Uterine smooth muscle cell (primary cell): ENCODE measurements at places on chromosomes 2 and 18. TPM values are rescaled to one million over a fixed set of nuclear protein-coding genes. Genes with fewer than 3 reads are reported as not detected.

Gene NEDD4L
- 6.0 and 6.1 TPM in 2 replicates for total RNA-seq

Gene LHCGR
- total RNA-seq: not detected in 2 replicates

Gene GKN2
- total RNA-seq: not detected in 2 replicates

Gene KYNU
- total RNA-seq: 9.1 and 16.6 TPM in 2 replicates

Gene CYP27A1
- total RNA-seq: 12.7 and 25.1 TPM in 2 replicates

Gene TEKT4
- total RNA-seq: not detected in 2 replicates

Gene GAREM1
- 1.00 and 2.4 TPM in 2 replicates for total RNA-seq

Gene LCT
- total RNA-seq: under 0.01 TPM in 2 replicates

Gene MAPK4
- not detected in 2 replicates for total RNA-seq

Gene NUP35
- total RNA-seq: 8.5 and 23.1 TPM in 2 replicates

Gene FOXD4L1
- 0.12 TPM in 1 of 2 replicates, not detected in the other for total RNA-seq

Gene LINC00305
- not detected in 2 replicates for total RNA-seq

Gene RFTN2
- total RNA-seq: 1.7 and 4.2 TPM in 2 replicates

Gene CRYGD
- total RNA-seq: not detected in 2 replicates

Gene ANTXR1
- total RNA-seq: 25.6 and 79.0 TPM in 2 replicates

Gene RNU2-63P
- 23.4 TPM in 1 of 2 replicates, not detected in the other for total RNA-seq

Gene NXPH2
- total RNA-seq: not detected in 2 replicates

Gene FBXO15
- 1.00 and 1.1 TPM in 2 replicates for total RNA-seq

Gene ANKRD30B
- total RNA-seq: 0.12 and 0.55 TPM in 2 replicates

Gene RAB17
- 0.11 and 0.12 TPM in 2 replicates for total RNA-seq

Gene IL36A
- not detected in 2 replicates for total RNA-seq

Gene EFHD1
- total RNA-seq: 0.12 TPM in 1 of 2 replicates, not detected in the other

Gene TMEM178A
- total RNA-seq: 0.22 and 1.4 TPM in 2 replicates

Gene TOGARAM2
- total RNA-seq: under 0.01 and 0.11 TPM in 2 replicates

Gene GKN1
- not detected in 2 replicates for total RNA-seq

Gene ERBB4
- total RNA-seq: under 0.01 and 0.11 TPM in 2 replicates

Gene STK17B
- 43.6 and 47.0 TPM in 2 replicates for total RNA-seq

Gene SCYGR1
- total RNA-seq: not detected in 2 replicates

Gene PSMA8
- not detected in 2 replicates for total RNA-seq

Gene CERKL
- total RNA-seq: under 0.01 and 0.11 TPM in 2 replicates

Gene MSTN
- 0.11 and 0.12 TPM in 2 replicates for total RNA-seq

Gene MYO1B
- total RNA-seq: 86.9 and 109 TPM in 2 replicates

Gene TPO
- under 0.01 TPM in 1 of 2 replicates, not detected in the other for total RNA-seq

Gene PDCD1
- total RNA-seq: not detected in 2 replicates

Gene DSG4
- not detected in 2 replicates for total RNA-seq

Gene TSPYL6
- total RNA-seq: not detected in 2 replicates

Gene BARD1
- 34.5 and 43.1 TPM in 2 replicates for total RNA-seq

Gene TRIM43
- not detected in 2 replicates for total RNA-seq

Gene CDH2
- total RNA-seq: 46.3 and 107 TPM in 2 replicates

Gene DNAH6
- 0.11 and 0.12 TPM in 2 replicates for total RNA-seq

Gene TCF7L1
- total RNA-seq: 2.3 and 3.2 TPM in 2 replicates

Gene EVX2
- total RNA-seq: under 0.01 and 0.11 TPM in 2 replicates

Gene DPP10
- total RNA-seq: not detected in 2 replicates

Gene C2orf78
- not detected in 2 replicates for total RNA-seq

Gene KCNS3
- 9.6 and 10.9 TPM in 2 replicates for total RNA-seq

Gene SDC1
- total RNA-seq: 99.2 and 117 TPM in 2 replicates
